Right ventricle myocardium inferior (tissue), 1 donor: ENCODE measurements at places on chromosomes 5 and 9.

DNA sequence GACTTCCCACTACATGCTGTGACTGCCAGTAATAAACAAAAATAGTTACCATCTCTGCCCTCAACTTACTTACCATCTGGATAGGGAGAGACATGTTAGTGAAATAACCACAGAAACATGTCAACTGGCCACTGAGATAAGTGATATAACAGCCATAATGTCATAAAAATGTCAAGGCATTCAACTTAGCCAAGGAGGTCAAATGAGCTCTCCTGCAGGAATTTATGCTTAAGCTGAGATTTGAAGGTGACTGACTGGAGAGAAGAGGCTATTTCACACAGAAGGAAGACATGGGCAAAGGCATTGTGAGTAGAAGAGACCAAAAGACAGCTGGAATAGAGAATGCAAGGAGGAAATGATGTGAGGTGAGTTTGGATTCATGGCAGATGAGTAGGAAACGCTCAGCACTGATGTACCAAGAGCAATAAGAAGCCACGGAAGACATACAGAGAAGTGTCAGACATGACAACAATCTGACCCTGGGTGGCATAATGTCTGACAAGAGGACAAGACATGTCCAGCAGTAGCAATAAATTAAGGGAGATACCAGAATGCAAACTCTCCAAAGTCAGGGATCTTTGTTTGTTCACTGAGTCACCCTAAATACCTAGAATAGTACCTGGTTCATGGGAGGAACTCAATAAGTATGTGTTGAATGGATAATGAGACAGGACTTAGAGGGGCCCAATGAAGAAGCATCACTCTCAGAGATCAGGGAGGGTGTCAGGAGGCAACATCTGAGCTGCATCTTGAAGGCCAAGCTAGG, 318.8 kb downstream of the ACTL7B start:
- no peak for DNase-seq

GRCh38 chr9:110175275-110175968, 32.5 kb downstream of the C9orf152 start:
- DNase-seq: no peak

GRCh38 chr5:102649731-102650130, 105.4 kb upstream of the PAM start:
- DNase-seq: no peak

- no peak for DNase-seq
These were observed 219.2 kb upstream of the KLF4 start for GRCh38 chr9:107708791-107709190.

GRCh38 chr9:88085476-88085875, 52.8 kb downstream of the SPATA31C2 start:
- DNase-seq: no peak

GRCh38 chr5:171342362-171343111, 33.5 kb downstream of the TLX3 start:
- DNase-seq: no peak

- DNase-seq: peak; percentile 68
These were observed 24.2 kb upstream of the RNU6ATAC start for GRCh38 chr9:134188386-134189144.

GRCh38 chr9:132324425-132324824, 30.4 kb downstream of the SETX start:
- DNase-seq: no peak

DNA sequence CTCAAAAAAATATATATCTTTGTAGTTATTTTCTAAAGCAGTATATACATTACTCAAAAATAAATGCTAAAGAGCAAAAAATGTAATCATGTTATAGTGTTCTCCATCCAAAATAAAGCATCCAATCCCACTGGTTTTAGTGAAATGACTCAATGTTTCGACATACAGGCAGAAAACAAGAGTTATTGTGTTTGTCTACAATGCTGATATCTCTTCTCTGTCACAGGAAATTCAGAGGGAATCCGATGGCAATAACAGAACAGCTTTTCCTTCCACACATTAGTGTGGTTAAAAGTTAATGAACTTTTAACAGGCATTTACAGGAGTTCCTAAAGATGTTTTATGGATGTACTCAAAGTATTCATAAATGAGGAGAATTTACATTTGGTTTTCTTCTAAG, 12.0 kb downstream of the TTC33 start:
- no peak for DNase-seq
